Putamen (tissue), 1 donor: ENCODE measurements at places on chromosomes 5 and 9.

DNA sequence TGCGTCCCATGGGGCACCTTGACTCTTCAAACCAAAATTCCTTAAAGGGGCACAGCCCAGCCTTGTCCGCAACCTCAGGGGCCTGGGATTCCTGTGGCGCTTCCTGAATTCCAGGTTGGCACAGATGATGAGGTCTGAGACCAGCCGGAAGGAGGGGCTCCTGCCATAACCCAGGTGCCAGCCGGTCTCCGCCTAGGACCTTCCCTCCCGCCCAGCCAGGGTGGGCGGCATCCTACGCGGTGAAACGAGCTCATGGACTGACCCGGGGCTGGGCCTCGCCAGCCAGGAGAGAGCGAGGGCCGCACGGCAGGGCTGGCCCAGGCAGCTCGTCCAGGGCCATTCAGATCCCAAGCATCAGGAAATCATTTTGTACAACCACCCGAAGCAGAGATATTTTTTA is 23.0 kb downstream of the AMBP start:
- DNase-seq = no peak

DNA sequence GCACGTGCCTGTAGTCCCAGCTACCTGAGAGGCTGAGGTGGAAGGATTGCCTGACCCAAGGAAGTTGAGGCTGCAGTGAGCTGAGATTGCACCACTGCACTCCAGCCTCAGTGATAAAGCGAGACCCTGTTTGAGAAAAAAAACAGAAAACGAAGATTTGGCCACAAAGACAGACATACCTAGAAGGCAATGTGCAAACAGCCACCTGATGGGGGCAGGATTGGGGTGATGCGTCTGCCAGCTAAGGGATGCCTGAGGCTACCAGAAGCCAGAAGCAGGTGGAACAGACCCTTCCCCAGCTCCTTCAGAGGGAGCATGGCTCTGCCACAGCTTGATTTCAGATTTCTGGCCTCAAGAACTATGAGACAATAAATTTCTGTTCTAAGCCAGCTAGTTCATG is 2.9 kb downstream of the HIGD2A start:
- DNase-seq = no peak

- no peak for DNase-seq
Measured at GRCh38 chr9:20925256-20926045, 106.0 kb downstream of the HACD4 start.

DNA sequence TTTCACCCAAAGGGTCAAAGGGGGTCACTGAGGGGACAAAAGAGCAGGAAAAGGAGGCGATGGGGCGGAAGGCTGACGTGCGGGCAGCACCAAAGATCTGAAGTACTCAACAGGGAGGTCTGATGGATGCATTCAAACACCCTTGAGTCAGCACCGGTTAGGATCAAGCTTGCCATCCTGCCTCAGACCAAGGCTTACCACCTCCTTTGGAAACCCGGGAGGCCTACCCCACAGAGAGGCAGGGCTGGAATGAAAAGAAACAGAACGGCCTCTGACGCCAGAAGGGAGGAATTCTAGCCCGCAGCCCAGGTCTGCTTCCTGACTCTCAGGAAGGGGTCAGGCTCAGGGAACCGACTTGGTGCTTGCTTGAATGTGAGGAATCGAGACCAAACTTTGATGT is 125.6 kb downstream of the PAPPA start:
- DNase-seq = no peak

DNA sequence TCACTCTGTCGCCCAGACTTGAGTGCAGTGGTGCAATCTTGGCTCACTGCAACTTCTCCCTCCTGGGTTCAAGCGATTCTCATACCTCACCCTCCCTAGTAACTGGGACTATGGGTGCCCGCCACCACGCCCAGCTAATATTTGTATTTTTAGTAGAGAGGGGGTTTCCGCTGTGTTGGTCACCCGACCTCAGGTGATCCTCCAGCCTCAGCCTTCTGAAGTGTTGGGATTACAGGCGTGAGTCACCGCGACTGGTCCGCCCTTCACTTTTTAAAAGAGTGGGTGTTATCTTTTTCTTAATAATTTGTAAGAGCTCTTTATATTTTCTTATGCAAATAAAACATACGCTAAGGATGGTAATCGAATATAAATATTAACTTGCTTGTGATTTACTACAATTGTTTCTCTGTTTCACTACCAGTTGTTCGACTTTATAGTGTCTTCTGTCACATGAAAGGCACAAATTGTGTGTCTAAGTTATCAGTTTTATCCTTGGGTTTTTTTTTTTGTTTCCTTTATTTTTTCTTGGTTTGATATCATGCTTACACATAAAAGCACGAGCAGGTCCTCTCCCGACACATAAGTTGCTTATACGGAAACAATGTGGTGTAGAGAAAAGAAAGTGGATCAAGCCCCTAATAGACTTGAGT is 1.9 kb upstream of the GPBP1 start:
- no peak for DNase-seq
